ENCODE measurements at places on chromosomes 12 and 14. TPM values are rescaled to one million over a fixed set of nuclear protein-coding genes. Genes with fewer than 3 reads are reported as not detected.

DNA sequence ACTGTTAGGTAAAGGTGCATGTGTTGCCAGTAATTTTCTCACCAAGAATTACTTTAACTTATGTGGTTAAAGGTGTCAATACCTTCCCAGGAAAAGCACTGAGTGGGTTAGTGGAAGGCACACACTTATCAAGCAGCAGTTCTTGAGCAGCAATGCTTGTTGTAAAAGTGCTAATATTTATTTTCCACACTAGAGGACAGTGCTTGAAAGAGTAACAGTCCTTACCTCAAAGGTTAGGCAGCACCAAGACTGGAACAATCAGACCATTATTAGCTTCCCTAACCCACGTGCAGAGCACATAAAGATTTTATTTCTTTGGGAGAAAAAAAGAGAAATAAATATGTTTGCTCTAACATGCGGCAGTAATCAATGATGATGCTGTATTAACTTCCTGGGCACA lies 48.8 kb upstream of the KRR1 start:
- DNase-seq: no peak

DNA sequence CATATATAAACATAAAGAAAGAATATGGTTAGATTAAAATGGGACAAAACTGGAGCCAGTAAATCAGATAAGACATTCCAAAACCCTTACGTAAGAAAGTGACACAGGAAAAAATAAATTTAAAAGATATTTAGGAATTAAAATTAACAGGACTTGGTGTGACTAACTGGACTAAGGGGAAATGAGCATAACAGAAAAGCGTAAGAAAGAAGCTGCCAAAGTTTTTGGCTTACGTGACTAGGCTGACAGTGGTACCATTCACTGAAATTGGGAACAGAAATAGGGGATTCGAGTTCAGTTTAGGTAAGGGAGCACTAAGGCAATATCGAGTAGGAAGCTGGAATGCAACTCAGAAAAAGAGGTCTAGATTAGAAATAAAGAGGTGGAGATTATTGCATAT lies 7.8 kb downstream of the CDK17 start:
- DNase-seq: no peak

GRCh38 chr12:76266797-76267196 lies 81.4 kb downstream of the BBS10 start:
- peak; percentile 76 for DNase-seq

NPFF gene
- 1.0 TPM for polyA plus RNA-seq

C12orf76 gene
- polyA plus RNA-seq: 19.7 TPM

GRCh38 chr12:98456576-98457573 lies 58.5 kb upstream of the TMPO start:
- peak; percentile 29 for DNase-seq

- DNase-seq: no peak
These were observed 199.0 kb upstream of the ATP2B1 start for GRCh38 chr12:89907659-89908058.

KCNC2 gene
- 0.30 TPM for polyA plus RNA-seq

DNA sequence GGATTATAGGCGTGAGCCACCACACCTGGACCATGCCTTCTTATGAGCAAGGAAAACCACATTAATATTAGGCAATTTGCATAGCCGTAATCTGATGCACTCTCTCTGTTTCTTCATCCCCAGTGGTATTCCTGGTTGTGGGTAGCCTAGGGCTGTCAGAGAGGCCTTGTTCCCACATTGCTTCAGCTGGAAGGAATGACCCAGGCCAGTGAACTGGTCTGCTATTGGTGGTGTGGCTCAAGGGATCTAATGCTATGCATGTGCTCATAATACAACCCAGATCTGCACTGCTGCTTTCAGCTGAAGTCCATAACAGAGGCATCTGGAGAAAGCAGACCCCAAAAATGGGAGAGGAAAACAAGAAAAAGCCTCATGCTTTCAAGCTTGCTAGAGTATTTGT lies 33.1 kb upstream of the G2E3 start:
- DNase-seq: no peak

GRCh38 chr14:96264853-96265252 lies 8.8 kb downstream of the BDKRB1 start:
- DNase-seq: no peak

GRCh38 chr12:91841822-91842221 lies 303.8 kb downstream of the BTG1 start:
- no peak for DNase-seq

GLS2 gene
- not detected for polyA plus RNA-seq

DNA sequence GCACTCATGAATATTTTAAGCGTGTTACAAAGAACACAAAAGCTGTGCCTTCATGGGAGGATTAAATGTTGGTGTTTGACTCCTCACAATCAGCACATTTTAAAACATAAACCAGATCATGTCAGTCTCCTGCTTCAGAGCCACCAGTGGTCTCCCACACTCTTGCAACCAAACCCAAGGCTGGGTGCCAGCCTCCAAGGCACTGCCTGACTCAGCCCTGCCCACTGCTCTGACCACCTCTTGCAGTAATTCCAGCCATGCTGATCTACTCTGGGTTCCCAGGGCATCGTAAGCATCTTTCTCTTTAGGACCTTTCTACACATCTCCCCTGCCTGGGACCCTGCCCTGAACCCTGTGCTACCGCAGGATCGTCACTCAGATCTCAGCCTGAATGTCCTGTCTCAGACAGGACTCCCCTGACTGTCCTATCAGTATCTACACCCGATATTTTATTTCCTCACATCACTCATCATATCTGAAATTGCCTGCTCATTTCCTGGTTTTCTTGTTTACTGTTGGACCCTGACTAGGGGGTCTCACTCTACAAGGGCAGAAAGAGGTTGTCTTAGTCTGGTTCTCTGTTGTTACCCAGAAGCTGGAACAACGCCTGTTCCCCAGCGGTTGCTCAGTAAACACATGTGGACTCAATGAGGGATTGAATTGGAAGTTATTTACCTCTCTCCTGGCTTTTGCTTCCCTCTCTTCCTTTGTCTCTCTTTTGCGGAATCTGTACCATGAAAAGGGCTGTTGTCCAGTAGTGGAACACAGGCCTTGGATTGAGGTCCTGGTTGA lies 449.8 kb downstream of the RAD51B start:
- no peak for DNase-seq

NUAK1 gene
- polyA plus RNA-seq: 10.7 TPM

- DNase-seq: no peak
These were observed 14.9 kb downstream of the VRK1 start for GRCh38 chr14:96811985-96812667.

HCAR1 gene
- polyA plus RNA-seq: 0.20 TPM

ACSS3 gene
- polyA plus RNA-seq: 7.7 TPM

DNA sequence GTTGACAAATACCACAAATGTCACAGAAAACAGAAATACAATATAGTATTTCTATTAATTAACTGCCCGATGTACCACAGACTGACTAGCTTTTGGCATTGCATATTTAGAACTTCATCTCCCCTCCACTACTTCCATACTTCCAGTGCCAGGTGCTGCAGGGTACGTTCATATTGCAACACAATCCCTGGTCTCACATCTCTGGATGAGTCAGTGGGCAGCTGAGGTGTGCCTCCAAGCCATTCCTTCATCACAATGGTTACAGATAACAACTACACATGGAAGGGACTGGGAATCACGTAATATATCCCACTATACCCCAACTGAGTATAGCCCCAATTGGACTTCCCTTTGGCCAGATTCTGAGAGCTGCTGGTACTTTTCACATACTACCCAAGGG lies 31.1 kb downstream of the CCDC198 start:
- DNase-seq: no peak

DNA sequence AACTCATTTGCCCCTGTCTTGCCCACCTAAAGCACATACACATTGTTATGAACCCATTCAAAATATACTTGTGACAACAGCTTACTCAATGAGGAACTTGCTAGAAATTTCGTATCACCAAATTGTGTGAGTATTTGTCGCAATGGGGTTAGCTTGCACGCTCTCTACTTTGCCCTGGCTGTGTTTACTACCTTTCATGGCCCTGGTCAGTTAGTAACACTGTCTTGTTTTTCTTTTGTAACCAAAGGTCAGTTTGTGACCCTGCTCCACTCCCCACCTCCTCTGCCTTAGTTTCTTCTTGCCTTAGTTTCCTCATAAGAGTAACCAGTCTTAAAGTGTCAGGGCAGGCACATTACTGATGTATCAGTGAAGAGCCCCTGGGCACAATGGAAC lies 205.8 kb upstream of the EEA1 start:
- peak; percentile 24 for DNase-seq

DNA sequence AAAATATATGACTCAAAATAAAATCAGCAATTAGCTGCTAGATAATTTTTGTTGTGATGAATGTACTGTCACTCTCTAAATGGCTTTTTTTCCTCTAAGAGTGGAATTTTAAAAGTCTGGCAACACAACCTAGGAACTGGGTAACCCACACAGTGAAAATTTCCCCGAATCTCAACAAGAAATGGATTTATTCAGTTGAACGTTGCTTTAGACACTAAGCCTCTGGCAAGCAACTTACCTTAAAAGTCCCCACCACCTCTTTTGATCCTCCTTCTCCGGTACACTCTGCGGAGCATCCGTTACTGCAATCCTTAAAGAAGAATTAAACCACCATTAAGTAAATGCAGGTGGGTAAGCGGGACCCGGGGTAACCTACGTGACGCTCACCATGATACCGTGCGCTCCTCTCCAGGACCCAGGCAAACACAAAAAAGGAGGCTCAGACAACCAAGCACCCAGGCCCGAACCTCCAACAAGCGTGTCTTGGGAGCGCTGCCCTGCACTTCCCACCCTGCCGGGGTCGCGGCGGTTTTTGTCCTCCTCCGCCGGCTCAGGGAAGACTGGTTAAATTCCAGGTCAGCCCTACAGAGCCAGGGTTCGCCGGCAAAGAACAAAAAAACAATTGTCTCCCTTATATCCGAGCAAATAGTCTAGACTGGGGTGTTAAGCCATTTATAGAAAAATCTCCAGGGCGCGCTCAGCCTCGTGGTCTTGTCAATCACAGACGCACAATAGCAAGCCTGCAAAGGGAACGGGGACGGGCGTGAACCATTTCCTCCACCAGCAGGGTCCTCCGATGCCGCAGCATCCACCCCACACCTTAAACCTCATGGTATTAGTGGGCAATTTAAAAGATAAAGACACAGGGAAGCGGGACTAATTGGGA lies 47.1 kb downstream of the BCAT1 start:
- peak; percentile 12 for DNase-seq

KCNH3 gene
- polyA plus RNA-seq: 1.3 TPM

- no peak for DNase-seq
These were observed 42.8 kb downstream of the NKX2-1 start for GRCh38 chr14:36477266-36477665.

DNA sequence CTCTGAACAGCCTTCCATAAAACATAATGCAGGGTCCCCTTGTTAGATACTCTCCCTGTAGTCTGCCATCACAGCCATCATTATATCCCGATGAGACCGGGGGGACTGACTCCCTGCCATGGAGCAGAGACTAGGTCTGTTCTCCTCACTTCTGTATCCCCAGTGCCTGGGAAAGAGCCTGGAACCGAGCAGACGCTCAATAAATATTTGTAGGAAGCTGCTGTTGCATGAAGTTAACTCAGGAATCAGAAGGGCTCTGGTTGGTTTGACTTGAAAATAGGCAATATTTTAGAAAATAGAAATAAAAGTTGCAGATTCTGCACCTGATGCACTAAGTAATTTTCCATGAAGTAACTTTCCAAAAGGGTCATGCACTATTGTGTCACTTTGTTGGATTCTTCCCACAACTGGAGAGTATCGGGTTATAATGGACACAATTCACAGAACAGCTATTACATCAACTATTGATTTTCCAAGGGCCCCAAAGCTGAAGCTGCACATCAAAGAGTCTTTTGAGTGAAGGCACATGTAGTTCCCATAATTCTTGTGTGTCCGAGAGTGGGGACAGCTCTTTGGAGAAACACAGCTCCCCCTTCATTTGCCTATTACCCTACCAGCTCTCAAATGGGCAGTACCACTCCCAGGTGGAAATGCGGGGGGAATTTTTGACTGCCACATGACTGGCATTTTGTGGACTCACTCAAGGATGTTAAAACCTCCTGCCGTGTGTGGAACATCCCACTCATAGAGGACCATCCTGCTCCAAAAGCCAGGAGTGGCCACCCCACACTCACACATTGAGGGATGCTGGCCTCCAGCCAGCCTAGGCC lies 18.8 kb downstream of the CLMN start:
- DNase-seq: no peak

GRCh38 chr14:105168979-105169507 lies 467 bp upstream of the JAG2 start:
- DNase-seq: no peak

CISTR gene
- polyA plus RNA-seq: not detected

DNAH10 gene
- 1.1 TPM for polyA plus RNA-seq

DNA sequence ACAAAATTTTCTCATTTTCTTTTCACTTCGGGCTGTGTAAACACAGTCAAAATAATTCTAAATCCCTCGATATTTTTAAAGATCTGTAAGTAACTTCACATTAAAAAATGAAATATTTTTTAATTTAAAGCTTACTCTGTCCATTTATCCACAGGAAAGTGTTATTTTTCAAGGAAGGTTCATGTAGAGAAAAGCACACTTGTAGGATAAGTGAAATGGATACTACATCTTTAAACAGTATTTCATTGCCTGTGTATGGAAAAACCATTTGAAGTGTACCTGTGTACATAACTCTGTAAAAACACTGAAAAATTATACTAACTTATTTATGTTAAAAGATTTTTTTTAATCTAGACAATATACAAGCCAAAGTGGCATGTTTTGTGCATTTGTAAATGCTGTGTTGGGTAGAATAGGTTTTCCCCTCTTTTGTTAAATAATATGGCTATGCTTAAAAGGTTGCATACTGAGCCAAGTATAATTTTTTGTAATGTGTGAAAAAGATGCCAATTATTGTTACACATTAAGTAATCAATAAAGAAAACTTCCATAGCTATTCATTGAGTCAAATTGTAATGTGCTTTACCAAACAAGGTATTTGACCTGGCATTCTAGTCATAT lies 4.8 kb downstream of the CDKN1B start:
- no peak for DNase-seq

ADAMTS20 gene
- polyA plus RNA-seq: 0.40 TPM

KLRG1 gene
- polyA plus RNA-seq: 2.8 TPM

KRT79 gene
- polyA plus RNA-seq: not detected

- no peak for DNase-seq
These were observed 1133.0 kb downstream of the VRK1 start for GRCh38 chr14:97930166-97930565.

ATP6V1D gene
- polyA plus RNA-seq: 80.0 TPM
